WERI-Rb-1 (cell line): ENCODE measurements at places on chromosomes 6 and 20.

GRCh38 chr6:132020138-132020581, 69.0 kb upstream of the CCN2 start:
- no peak for DNase-seq

GRCh38 chr6:26016245-26016962, 53.8 kb downstream of the TRIM38 start:
- DNase-seq: no peak

GRCh38 chr6:157013649-157014304, 236.6 kb downstream of the ARID1B start:
- DNase-seq: no peak

- DNase-seq: no peak
Measured at GRCh38 chr6:2940851-2941250, 30.5 kb downstream of the SERPINB6 start.

GRCh38 chr20:54585217-54585616, 109.8 kb downstream of the DOK5 start:
- DNase-seq: no peak

- no peak for DNase-seq
Measured at GRCh38 chr6:143357561-143358255, 92.8 kb downstream of the ADAT2 start.

GRCh38 chr6:96110878-96111277, 95.1 kb downstream of the FUT9 start:
- no peak for DNase-seq

GRCh38 chr20:35796571-35796970, 24.8 kb downstream of the PHF20 start:
- DNase-seq: no peak

DNA sequence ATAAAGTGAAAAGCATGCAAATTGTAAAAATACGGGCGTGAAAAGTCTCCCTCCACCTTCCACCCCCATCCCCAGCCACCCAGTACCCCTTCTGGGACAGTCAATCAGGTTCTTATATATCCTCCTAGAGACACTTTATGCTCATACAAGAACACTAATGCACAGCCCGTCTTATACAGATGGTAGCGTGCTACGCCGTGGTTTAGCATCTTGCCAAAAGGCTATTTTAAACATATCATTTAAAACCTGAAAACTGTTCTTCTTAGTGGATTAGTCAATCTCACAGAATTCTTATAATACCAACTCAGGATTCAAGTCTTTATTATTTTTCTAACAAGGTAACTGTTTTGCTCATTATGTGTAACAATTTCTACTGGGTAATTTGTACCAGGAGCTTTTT, 57.2 kb upstream of the MRPS10 start:
- no peak for DNase-seq

- no peak for DNase-seq
Measured at GRCh38 chr20:54199283-54199682, 8.6 kb upstream of the PFDN4 start.

DNA sequence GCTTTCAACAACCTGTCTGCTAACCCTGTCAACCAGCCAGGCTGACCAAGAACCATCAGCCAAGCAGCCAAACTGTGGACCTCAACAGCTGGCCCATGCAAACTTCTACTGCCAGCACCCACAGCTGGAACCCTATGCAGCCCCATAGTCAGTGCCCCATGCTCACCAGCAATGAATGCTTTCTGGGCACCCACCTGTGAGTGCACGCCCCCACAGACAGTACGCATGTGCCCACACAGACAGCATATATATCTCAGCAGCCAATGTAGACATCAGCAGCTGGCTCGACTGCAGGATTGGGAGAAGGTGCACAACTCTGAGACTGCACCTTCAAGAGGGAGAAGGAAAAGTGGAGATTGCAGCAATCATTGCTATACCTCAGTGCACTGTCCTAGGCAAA, 1534.6 kb downstream of the GRIK2 start:
- no peak for DNase-seq

DNA sequence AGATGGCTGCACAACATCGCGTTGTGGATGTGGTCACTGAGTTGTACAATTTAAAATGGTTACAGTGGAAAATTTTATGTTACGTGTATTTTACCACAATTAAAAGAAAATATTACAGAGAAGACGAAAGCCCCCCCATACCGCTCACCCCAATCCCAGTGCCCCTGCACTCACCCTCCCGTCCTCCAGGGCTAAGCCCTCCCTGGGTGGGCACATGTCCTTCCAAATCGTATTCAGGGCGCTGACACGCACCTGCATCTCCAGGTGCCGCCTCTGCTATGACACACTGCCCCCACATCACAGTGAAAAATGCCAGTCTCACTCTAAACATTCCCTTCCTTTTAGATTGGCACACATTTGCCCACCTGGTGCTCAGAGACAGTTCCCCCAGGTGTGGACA, 49.4 kb downstream of the PSMG4 start:
- no peak for DNase-seq

- DNase-seq: no peak
Measured at GRCh38 chr6:74434171-74434570, 738.2 kb downstream of the CD109 start.

DNA sequence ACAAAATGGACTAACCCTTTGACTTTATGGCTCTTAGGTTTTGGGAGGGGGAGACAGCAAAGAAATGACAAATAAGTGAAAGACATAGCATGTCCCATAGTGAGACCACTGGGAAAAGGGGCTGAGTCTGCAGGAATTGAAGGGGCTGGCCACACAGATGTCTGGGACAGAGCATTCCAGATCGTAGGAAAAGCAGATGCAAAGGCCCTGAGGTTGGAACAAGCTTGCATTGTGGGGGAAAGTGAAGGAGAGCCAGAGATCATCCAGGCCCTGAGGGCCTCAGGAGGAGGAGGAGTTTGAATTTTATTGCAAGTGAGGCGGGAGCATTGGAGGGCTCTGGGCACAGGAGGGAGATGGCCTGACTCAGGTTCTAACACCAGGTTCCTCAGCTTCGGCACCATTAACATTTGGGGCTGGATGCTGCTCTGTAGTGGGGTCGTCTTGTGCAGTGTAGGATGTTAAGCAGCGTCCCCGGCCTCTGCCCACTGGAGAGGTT, 97.5 kb downstream of the CEBPB start:
- no peak for DNase-seq

DNA sequence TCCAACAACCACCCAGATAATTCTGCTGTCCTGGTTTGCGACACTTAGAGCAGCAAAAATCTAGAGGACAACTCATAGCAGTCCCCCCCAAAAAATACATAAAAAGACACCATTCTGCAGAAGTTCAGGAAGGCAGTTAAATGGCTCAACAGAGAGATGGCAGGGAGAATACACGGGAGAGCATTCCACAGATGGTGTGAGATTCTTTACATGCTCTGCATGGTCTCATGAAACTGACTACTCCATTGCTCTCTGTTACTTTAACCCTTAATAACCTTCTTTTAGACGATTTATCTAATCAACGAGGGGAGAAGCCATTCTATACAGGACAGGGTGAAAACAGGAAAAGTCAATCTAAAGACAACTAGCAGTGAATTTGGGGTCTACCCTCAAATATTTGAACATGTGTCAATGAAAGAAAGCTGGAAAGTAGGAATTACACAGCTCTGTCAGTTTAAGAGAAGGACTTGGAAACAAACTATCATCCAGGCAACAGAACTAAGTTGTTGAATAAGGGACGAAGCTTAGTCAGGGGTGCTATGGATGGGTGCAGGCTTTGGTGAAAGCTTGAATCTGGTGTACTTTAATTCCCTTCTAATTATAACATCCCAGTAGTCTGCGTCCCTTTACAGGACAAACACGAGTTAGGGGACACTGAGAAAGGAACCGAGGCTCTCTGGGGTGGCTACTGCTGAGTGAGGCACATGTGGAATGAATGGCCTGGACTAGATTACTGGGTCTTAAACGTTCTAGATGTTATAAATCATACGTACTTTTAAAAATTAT, 5.1 kb downstream of the PERP start:
- DNase-seq: no peak

GRCh38 chr20:59772931-59773913, 160.2 kb downstream of the SYCP2 start:
- DNase-seq: no peak

DNA sequence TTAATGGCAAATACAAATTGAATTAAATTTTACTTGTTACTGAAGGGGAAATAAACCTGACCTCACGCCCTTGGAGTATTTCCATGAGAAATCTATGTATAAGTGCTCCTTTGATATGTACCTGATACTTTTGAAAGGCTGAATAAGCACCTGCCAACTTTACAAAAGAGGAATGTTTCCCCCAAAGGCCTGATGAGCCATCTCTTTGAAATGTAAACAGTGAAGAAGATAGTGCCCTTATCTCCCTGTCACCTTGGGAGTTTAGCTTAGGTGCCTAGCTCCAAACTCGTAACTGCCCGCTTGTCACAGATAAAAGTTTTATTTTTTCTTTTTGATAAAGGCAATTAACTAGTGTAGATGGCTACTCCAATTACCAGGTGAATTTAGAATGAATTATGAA, 1.1 kb upstream of the ZNF343 start:
- DNase-seq: no peak

GRCh38 chr6:105898286-105898685, 187.8 kb upstream of the PRDM1 start:
- DNase-seq: no peak

GRCh38 chr20:59253779-59254319, 46.6 kb upstream of the EDN3 start:
- peak; percentile 12 for DNase-seq

GRCh38 chr20:35517125-35517524, 12.3 kb downstream of the C20orf173 start:
- no peak for DNase-seq

DNA sequence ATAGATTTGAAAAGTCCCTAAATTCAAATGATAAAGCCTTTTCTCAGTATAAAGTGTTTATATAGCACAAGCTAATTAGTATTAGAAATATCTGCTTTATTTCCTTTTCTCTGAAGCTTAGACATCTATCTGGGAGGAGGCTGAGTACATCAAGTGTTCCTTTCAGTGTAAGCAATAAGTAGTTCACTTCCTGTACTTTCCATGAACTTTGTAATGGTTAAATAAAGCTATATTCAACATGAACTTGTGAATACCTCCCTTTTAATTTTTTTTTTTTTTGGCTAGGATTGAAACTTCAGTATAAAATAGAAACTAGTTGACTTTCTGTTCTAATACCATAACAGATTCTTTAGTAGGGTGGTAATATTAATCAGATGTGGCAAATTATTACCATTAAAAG, 190.9 kb downstream of the CENPW start:
- no peak for DNase-seq

GRCh38 chr6:74607468-74607867, 598.4 kb downstream of the COL12A1 start:
- no peak for DNase-seq

DNA sequence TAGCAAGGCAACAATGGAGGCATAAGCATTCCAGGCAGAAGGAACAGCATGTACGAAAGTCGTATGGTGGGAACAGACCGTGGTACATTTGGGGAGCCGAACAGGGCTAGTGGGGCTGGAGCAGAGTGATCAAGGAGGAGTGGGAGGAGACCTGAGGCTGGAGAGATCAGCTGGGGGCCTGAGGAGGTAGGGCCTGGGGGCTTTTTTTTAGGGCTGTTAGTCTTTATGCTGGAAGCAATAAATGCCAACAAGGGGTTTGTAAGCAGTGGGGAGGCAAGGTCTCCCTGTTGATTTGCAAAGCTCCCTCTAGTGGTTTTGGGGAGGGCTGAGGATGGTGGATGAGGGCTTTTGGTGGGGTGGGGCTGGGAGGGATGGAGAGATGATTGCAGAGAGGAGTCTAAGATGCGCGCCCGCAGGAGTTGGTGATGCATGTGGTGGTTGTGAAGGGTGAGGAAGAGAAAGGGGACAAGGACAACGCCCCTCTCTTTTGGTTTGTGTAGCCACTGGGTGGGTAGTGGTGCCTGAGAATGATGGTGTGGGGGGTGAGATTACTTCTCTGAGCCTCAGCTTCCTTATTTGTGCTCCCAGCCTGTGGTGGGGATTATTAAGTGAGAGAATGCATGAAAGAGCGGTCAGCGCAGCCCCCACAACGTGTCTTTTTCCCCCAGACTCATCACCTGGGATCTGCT, 74.1 kb upstream of the TOX2 start:
- no peak for DNase-seq

- DNase-seq: no peak
Measured at GRCh38 chr6:27545271-27546046, 72.6 kb upstream of the ZNF184 start.

- DNase-seq: no peak
Measured at GRCh38 chr20:2398449-2398848, 17.7 kb downstream of the TGM6 start.

DNA sequence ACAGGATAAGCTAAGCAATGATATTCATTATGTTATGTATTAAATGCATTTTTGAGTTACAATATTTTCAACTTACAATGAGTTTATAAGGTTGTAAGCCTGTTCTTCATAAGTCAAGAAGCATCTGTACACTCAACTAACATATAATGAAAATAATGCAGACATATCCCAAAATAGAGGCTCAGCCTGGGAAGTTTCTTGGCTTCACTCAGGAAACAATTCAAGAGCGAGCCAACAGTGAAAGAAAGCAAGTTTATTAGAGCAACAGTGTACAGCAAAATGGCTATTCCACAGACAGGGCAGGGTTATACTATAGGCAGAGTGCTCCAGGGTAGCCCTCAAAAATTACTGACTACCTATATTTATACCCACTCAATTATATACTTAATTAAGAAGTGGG, 1581.8 kb downstream of the HACE1 start:
- DNase-seq: no peak

DNA sequence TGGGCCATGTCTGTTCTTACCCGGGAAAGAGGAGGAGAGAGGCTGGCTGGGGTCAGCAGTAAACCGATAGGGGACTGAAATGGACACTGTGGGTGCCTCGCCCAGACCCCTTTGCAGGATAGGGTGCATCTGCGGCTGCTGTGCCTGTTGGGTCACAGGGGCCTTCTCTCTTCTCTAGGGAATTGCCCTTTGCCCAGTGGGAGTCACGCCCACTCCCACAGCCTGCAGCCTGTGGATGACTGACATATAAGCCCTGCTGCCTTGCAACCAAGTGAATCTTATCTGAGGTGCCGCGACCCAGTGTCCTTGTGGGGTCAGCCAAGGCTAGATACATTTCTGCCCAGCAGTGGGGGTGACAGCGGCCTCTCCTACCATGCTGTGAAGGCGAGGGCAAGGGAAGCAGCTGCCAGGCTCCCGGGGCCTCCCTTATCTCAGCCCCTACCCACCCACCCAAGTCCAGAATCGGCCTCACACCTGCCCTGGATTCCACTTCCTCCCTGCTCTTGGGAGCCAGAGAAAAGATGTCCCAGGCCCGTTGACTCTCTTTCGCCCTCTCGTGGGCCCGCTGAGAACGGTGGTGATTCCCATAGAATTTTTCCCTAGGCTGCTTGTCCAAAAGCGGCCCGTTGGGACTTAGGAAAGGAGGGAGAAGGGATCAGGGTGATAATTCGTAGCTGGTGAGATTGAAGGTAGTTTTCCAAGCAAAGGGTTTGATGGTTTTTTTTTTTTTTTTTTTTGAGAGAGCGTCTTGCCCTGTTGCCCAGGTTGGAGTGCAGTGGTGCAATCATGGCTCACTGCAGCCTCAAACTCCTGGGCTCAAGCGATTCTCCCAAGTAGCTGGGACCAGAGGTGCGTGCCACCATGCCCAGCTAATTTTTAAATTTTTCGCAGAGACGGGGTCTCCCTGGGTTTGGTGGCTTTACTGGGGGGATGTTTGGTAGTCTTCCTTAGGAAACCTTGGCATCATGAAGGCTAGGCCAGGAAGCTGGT, 76.4 kb upstream of the RNF24 start:
- peak; percentile 65 for DNase-seq
